Activated CD4-positive, alpha-beta T cell treated with anti-CD3 and anti-CD28 coated beads, Interleukin-2, Interleukin-4, amounts not matched to agents 100 ng/mL and 50 ng/mL, durations not matched to agents 16 hours and 8 hours (primary cell): ENCODE measurements at places on chromosomes 12 and 14.
A peak's percentile ranks its signal among the peaks of the same experiment; 100 is the strongest.

GRCh38 chr12:92359581-92360209 lies 214.0 kb upstream of the BTG1 start:
- DNase-seq, result no peak

- no peak for DNase-seq
These were observed 12.0 kb upstream of the PSEN1 start for GRCh38 chr14:73124180-73124894.

GRCh38 chr12:61798778-61799177 lies 461.4 kb upstream of the USP15 start:
- no peak for DNase-seq

- DNase-seq, result no peak
These were observed 525.8 kb upstream of the ATP2B1 start for GRCh38 chr12:90234472-90234871.

- no peak for DNase-seq
These were observed 7.2 kb upstream of the MAP3K9 start for GRCh38 chr14:70816525-70816924.

- peak; percentile 78 for DNase-seq
These were observed 643 bp downstream of the ZFC3H1 start for GRCh38 chr12:71662849-71663560.

DNA sequence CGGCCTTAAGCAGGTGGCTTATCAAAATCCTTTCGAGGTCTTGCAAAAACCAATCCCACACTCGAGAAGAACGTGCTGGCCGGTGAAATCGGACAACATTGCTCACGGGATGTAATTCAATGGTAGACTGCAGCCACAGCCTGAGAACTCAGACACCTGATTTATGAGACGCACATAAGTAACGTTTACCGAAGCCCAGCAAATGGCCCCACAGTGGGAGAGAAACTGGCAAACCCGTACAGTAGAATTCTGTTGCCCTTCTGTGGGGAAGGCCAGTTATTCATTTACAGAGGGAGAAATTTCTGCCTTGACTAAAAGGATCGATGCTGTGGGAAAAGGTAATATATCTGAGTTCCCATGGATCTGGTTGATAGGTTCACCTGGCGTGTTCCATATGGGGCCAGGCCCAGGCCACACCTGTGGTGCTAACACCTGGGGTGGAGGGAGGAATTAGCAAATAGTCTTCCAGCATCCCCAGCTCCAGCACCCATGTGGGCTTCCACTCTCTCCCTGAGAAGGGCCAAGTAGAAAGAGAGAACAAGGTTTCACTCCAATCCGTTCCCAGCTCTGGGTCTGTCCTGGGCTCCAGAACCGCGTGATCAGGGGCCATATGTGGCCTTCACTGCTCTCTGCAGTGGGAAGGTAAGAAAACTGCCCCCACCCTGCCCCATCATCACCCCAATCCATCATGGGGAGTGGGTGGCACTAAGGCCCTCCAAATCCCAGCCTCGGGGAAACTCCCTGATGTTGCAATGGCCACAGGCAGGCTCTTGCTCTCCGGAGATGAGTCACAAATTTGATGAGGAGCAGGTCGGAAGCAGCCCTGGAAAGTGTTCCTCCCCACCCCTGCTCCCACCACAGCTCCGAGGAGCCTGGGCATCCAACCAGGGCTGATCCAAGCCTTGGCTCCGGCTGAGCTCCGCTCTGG lies 12.7 kb downstream of the BDKRB1 start:
- DNase-seq, result no peak

GRCh38 chr12:127270193-127270592 lies 996.8 kb upstream of the TMEM132C start:
- DNase-seq, result no peak

- DNase-seq, result no peak
These were observed 169.5 kb downstream of the TTC8 start for GRCh38 chr14:88993946-88994345.

DNA sequence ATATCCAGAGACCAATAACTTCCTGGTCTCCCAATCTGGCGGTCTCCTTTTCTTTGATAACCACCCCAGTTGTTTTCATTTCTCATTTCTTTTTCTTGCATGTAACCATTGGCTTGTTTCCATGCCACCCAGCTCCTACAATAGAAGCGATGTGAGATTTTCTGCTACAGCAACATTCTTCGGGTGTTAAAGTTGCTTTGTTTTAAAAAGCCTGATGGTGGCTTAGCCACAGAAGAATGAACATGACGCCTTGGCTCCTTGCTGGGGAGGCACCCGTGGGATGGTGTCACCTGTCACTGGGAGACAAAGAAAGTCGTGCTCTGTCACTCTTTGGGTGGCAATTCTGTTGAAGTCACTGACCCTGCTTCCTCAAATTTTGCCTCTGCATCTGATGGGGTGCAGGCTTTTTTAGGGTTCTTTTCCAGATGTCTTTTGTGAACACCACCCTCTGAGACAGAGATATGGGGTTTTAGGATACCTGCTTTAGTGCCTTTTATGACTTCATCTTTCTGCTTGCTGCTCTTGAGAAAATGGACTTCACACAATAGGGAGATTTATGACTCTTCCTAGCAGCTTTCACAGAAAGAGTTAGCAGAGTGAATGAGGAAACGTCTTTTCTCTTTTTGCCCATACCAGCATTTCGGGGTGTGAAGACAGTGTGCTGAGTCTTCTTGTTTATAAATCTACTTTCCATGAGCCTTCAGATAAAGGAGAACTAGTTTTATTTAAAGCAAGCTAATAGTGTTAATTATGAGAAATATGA lies 265.3 kb upstream of the TBX3 start:
- no peak for DNase-seq

DNA sequence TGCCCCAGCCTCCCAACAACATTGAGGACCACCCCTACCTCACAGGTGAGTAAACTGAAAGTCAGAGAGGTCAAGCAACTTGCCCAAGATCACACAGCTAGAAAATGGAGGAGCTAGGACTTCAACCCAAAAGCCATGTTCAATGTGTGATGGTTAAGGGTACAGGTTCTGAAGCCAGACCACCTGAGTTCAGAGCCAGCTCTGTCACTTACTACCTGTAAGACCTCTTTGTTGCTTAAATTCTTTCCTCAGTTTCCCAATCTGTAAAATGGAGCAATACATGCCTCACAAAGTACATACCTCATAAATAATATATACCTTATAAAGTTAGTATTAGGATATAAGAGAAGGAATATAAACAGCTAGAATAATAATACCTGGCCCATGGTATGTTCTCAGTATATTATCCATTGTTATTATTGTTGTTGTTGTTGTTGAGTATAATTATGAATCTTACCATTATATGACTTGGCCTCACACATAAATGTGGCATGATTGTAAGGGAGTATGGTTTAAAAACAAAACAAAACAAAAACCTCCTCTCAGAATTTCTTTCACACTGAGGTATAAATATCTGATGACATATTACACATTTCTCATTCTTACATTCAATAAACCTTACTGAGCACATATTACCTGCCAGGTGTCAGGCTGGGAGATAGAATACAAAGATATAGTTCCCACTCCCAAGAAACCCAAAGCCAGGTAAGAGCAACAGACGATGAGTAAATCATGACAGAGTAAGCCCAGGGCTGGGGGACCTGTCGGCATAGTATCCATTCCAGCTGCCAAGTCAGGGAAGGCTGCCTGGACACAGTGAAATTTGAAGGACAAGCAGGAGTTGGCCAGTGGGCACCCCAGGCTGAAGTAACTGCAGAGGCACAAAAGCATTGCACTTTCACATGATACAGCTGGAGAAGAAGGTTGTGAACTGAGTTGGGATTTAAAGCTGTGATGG lies 19.6 kb downstream of the CMKLR1 start:
- no peak for DNase-seq
